Activated CD4-positive, alpha-beta memory T cell treated with anti-CD3 and anti-CD28 coated beads for 36 hours (primary cell): ENCODE measurements at places on chromosomes 6 and 20.

GRCh38 chr6:43451939-43452338, 3.4 kb downstream of the DLK2 start:
- H3K27ac ChIP-seq: no peak overlapping the region
- H3K36me3 ChIP-seq: peaks cover 10% of the 10 kb centered on the region
- H3K4me3 ChIP-seq: no peak overlapping the region
- H3K4me1 ChIP-seq: peaks cover 8% of the 10 kb centered on the region
- H3K27me3 ChIP-seq: peaks cover 9% of the 10 kb centered on the region

DNA sequence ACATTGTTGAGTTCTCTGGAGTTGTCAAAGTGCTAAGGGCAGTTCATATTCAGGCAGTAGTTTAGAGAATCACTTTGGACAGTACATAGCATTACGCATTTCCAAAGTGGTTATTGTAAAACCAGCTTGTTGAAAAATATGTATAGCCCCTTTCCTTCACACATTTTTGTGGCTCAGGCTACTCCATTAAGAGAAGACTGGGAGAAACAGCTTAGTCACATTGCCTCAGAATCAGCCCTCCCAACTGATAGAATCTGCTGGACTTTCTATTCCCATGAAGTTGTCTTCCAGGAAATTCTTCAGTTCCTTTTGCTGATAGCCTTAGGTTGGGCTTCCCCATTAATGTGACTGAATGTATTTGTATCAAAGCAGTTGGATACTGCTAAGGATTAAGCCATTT, 39.5 kb upstream of the HDGFL1 start:
- DNase-seq: no peak
- no peaks in the 10 kb centered on the region for H3K36me3 ChIP-seq
- H3K27ac ChIP-seq: no peak overlapping the region
- no peaks in the 10 kb centered on the region for H3K4me1 ChIP-seq
- no peaks in the 10 kb centered on the region for H3K27me3 ChIP-seq
- no peak overlapping the region for H3K4me3 ChIP-seq

DNA sequence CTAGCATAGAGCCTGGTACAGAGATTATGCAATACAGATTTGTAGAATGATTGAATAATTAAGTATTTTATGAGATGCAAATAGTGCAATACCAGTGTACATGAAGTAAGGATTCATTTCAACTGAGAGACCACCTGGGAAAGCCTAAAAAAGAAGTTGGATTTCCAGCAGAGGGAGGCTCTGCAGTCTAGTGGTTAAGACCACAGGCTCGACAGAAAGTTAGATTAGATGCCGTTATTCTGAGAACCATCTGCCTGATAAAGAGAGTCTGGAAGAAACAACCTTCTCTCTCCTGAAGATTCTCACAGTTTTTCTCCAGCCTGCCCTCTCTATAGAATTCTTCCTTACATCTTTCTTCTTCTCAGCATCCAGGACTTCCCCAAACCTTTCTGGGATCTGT, 13.6 kb upstream of the TNFRSF21 start:
- no peaks in the 10 kb centered on the region for H3K36me3 ChIP-seq
- no peak overlapping the region for H3K4me3 ChIP-seq
- H3K27ac ChIP-seq: no peak overlapping the region
- DNase-seq: no peak
- H3K4me1 ChIP-seq: no peaks in the 10 kb centered on the region

GRCh38 chr6:82568290-82568993, 204.8 kb downstream of the TPBG start:
- no peak overlapping the region for H3K4me3 ChIP-seq
- H3K36me3 ChIP-seq: no peaks in the 10 kb centered on the region
- DNase-seq: no peak
- no peaks in the 10 kb centered on the region for H3K27me3 ChIP-seq

GRCh38 chr6:106757267-106757666, 127.9 kb downstream of the QRSL1 start:
- H3K27ac ChIP-seq: no peak overlapping the region
- no peak overlapping the region for H3K4me3 ChIP-seq
- peaks cover 1% of the 10 kb centered on the region for H3K27me3 ChIP-seq
- no peaks in the 10 kb centered on the region for H3K4me1 ChIP-seq
- DNase-seq: no peak

- H3K36me3 ChIP-seq: no peaks in the 10 kb centered on the region
- no peak for DNase-seq
- no peak overlapping the region for H3K27ac ChIP-seq
- H3K4me1 ChIP-seq: peaks cover 7% of the 10 kb centered on the region
- H3K4me3 ChIP-seq: peak overlapping the region; percentile 80
- H3K27me3 ChIP-seq: peaks cover 1% of the 10 kb centered on the region
These were observed 88.4 kb downstream of the DHX35 start for GRCh38 chr20:39050555-39050902.
